ENCODE measurements at places on chromosomes 6 and 20.

DNA sequence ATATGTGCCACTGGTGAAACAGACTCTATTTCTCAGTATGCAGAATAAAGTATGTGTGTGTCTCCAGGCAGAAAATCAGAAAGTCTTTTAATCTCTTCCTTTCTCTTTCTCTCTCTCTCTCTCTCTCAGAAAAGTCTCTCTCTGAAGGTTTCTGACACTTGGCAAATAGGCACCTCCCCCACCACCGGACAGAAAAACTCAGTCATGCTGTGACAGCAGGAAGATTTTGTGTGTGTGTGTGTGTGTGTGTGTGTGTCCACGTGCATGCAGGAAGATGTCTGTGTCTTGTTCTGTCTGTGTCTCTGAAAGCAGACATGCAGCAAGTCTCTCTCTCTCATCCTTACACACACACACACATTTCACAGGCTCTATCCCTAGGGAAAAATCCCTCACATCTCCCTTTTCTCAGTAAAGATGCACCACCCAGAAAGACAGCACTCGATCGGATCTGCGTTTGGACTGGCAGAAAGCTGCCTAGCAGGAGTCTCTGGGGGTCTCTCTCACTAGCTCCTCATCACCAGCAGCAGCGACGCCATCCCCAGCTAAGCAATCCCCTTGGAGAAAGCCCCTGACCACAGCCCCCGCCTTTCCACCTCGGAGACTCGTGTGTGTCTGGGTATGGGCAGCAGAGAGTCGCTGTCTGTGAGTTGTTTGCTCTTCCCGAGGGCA lies 98.3 kb downstream of the EDN3 start:
- no peak for DNase-seq

- no peak for DNase-seq
These were observed 43.6 kb upstream of the SLC32A1 start for GRCh38 chr20:38680500-38681306.

DNA sequence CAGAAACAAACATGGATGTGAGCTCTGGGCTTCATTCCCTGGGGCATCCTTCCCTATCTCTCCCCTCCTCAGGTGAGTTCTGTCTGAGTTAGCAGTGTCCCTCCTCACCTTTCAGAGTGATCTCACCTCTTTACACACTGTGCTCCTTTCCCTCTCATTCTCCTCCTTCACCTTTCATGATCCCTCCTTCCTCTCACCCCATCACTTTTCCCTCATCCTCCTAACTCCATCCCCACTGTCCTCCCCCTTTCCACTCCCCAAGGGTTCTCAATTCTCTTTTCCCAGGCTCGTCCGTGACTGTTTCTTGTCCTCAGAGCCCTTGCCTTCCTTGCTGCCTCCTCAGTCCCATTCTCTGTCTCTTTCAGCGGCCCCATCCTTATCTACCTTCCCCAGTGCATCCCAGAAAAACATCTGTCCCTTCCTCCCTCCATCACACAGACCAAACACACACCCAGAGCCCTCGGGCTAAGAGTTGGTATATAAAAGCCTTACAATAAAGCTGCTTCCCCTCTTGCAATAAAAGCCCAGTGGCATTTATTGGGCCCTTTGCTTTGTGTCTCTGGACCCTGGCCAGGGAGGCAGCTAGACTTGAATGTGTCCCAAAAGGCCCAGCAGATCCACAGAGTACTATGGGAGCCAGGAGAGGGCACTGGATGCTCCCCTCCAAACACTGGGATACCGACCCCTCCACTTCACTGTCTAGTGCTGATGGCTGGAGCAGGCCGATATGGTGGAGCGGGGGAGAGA lies 1.9 kb downstream of the RNF39 start:
- DNase-seq: no peak

DNA sequence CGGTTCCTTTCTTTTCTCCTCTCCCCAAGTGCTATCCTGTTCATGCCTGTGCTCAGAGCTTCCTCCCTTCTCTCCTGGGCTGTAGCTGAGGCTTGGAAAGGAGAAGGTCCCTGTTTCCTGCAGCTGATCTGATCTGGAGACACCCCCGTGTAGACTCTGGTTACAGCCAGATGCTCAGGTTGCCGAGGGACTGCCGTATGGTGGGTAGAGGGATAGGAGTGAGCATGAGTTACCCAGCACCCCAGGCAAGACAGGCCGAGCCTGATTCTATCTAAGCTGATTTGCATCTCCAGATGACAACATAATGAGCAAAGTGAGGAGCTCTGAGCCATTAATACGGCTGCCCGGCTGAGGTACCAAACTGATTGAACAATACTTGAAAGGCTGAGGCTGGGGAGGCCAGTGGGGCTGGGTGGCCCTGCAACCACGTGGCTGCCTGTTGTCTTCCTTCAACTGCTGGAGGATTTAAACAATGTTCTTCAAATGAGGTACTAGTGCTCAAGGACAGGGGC lies 91.8 kb downstream of the ASXL1 start:
- no peak for DNase-seq

DNA sequence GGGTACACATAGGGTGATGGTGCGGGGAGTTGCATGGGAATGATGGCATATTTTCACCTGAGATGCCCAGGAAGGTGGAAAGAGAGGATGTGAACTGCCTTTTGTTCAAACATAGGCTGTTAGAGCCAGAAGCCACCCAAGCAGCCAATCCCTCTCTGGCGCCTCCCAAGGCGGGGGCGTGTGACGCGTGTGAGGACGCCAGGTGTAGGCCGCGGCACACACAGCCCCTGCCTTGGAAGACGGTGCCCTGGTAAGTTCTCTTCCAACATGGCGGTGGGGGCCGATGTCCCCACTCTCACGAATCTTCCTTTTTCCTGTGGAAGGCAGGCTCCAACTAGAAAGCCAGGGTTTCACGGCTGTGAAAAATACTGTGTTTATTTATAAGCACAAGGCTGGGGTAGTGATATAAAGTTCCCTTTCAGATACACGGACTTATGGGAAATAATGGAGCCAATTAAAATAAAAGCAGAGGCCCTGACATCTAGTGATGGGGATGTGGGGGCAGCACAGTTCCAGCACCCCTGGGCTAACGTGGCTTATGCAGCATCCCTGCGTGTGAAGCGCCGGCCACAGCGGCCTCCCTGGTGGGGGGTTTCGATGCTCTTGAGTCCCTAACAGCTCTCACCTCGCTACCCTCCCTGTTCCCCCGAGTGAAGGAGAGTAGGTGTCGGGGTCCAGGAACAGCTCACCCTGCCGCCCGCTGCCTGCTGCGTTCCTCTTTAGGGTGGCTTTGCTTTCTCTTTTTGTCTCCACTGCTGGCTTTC lies 28.3 kb downstream of the CDH4 start:
- no peak for DNase-seq

DNA sequence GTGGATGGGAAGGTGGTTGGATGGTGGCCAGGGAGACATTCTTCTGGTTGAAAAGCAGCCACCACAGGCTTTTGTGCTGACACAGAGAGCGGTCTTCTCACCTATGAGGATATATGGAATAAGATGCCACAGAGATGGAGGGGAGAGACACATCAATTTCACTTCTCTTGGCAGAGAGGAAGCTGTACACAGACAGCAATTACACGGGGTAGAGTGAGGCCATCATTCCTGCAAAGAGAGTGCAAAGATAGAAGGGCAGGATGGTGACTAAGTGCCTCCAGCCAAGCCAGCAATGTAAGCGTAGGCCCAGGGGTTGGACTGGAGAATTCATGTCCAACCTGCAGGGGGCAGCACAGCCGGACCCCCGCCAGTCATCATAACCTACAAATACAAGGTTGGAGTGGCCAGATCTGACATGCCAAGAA lies 56.4 kb downstream of the NRN1 start:
- DNase-seq: no peak

DNA sequence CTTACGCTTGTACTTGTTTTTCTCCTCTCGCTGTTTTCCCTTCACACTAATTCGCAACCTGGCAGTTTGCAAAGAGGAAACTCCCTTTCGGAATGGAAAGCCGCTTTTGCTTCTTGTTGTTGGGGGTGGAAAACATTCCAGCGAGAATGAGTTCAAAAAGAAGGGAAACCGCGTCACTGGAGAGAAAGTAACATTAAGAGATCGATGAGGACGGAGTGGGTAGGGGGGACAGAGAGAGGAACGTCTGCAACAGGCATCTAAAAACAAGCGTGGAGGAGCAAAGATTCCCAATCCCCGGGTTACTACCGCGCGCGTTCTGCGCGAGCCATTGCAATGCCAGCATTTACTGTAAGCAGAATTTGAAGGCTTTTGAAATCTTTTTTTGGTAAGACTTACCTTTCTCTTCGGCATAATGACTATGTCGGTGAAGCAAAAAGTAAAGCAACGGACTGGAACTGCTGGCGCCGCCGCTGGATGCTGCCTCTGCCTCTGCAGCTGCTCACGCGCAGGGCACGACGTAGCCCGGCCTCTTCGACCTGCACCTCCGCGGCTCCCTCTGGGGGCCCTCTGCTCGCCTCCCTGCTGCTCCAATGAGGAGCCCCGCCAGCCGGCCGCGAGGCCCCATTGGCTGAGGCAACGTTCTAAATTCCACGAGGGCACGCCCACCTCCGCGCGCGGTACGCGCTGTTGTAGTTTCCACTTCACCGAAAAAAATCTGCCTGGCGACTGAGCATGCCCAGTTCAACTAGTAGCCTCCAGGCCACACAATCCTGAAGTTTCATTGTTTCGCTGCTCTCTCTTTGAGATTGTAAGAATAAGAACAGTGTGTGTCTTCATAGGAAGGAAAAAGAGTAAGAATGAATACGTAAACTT lies at the start of gene HMGN3:
HMGN3 (minus strand) TSS at position 533 of the 873 bp plus-strand sequence.
- peak; percentile 98 for DNase-seq

DNA sequence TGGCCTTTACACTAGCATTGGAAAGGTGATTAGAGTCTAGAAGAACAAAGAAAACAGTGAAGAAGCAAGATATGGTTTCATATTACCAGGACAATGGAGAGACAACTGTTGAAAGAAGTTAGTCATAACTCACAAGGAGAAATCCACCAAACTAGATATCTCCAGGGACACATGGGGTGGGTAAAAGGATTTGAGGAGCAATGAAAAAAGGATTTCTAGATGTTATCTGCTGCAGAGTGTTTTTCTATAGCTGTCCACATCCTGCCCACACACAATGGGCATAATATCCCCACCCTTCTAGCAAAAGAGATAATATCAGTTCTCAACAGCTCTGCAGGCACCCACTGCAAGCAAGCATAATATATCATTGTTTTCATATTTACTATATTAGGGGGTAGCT lies 303.1 kb downstream of the HAO1 start:
- no peak for DNase-seq

DNA sequence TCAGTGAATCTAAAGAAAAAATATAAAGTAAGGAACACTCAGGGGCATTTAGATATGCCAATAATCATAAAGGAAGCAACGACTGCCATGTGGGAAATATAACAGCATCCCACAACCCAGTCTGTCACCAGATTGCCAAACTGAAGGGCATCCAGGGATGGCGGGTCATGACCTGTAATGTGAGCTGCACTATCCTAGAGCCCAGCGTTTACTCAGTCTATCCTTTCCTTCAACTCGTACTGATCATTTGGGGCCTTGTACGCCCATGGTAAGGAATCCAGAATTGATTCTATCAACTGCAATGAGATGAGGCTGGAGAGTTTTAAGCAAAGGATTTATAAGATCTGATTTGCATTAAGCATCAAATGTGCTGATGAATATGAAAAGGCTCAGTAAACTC lies 5.3 kb downstream of the TRPC4AP start:
- no peak for DNase-seq

- no peak for DNase-seq
These were observed 172.2 kb downstream of the AIG1 start for GRCh38 chr6:143232849-143233248.

- DNase-seq: no peak
These were observed 61.8 kb downstream of the LMBRD1 start for GRCh38 chr6:69735027-69735426.

GRCh38 chr20:19907326-19908056 lies 109.7 kb upstream of the NAA20 start:
- peak; percentile 71 for DNase-seq

DNA sequence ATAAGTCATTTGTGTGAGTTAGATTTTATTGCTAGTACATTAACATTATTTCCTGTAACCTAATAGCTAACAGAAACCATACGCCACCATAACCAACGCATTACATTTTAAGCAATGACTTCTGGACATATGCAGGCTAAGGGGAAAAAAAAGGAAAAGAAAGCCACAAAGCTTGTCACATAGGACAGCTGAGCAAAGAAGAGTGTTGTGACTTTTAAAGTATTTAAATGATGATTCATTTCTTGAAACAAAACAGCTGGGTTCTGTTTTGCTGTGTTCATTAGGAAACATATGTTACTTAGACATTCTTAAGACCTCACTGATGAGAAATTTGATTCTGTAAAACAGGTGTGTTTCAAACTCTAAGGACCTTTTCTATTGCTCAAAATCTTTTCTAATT lies 171.4 kb downstream of the COL9A1 start:
- no peak for DNase-seq

DNA sequence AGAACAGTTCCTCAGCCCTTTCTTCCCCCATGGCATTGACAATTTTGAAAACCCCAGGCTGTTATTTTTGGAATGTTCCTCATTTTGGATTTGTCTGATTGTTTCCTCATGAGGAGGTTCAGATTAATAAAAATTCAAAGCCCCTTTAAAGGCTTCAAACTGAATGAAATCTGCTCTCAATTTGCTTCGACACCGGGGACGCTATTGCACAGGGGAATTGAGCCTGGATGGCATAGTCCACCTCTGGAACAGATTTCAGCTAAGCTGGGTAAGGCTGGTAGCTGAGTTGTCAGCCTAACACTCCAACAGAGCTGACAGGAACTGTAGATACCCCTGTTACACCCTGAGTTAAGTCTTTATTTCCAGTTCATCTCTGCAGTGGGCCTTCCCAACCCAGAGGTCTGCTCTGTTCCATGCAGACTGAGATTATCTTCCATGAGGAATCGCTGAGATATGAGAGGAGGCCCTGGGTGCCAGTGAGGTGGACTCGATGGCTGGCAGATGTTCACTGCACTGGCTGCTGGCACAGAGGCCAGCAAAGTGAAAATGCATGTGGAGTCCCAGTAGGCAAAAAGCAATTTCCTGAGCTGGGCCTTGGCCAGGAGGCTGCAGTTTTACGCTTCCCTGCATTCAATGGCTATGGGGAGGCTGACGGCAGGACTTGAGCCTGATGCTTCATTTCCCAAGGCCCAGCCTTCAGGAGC lies 73.3 kb upstream of the PAX1 start:
- DNase-seq: no peak

DNA sequence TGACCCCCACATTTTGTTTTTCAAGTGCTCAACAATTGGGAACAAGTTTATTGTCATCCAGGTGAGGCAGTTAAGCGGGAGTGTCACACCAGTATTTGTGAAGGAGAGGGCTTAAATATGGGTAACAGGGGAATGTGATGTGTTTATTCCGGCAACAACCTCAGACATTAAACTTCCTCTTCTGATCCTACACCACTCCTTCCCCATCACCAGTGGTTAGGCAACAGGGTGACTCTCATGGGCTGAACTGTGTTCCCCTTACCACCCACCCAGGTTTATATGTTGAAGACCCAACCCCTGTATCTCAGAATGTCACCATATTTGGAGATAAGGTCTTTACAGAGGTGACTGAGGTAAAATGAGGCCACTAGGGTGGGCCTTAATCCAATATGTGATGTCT lies 52.1 kb upstream of the RNF182 start:
- no peak for DNase-seq

DNA sequence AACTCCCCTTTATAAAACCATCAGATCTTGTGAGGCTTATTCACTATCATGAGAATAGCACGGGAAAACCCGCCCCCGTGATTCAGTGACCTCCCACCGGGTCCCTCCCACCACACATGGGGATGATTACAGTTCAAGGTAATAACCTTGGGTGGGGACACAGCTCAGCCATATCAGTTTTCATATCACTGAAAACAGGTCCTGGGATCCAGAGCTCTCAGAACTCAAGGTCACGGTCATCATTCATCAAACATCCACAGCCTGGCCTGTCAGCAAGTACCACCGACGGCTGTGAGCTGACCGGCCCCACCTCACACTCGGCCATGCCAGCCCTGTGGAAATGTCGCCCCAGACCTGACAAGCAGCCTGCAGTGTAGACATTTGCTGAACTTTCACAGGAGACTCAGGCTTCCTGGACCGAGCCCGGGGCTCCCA lies 14.1 kb upstream of the FRMD1 start:
- DNase-seq: no peak
